Progenitor cell of endocrine pancreas (in vitro differentiated cells): ENCODE measurements at places on chromosomes 16 and 17.

DNA sequence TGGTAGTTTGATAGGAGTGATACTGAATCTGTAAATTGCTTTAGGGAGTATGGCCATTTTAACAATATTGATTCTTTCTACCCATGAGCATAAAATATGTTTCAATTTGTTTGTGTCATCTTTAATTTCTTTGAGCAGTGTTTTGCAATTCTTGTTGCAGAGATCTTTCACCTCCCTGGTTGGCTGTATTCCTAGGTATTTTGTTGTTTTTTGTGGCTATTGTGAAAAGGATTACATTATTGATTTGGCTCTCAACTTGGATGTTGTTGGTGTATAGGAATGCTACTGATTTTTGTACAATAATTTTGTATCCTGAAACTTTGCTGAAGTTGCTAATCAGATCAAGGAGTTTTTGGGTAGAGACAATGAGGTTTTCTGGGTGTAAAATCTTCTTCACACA, 3.2 kb downstream of the KRTAP9-9 start:
- DNase-seq = no peak

GRCh38 chr17:31548709-31549108, 157.2 kb downstream of the RAB11FIP4 start:
- no peak for DNase-seq

- no peak for DNase-seq
Observed at GRCh38 chr17:62717889-62718288, 90.2 kb downstream of the MARCHF10 start.

DNA sequence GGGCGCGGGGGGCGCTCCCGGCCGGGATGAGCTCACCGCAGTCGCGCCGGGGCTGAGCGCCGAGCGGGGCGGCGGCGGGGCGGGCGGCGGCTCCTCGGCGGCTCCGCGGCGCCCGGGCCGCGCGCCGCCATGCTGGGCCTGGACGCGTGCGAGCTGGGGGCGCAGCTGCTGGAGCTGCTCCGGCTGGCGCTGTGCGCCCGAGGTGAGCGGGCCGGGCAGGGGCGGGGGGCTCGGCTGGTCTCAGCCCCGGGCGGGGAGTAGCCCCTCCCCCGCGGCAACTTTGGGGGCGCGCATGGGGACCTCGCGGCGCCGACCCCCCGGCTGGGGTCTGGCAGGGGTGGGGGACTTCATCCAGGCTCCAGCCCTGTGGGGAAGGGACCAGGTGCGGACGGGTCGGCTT, at the start of gene ARHGDIG:
TSS of gene ARHGDIG (plus strand) at position 40 of the 400 bp plus-strand sequence. CDS start at position 130, 90 bp downstream.
- DNase-seq = no peak

- DNase-seq = no peak
Observed at GRCh38 chr17:73166731-73167581, 2.1 kb downstream of the SSTR2 start.

GRCh38 chr16:83813823-83814658, 6.3 kb downstream of the HSBP1 start:
- DNase-seq = peak; percentile 22

- no peak for DNase-seq
Observed at GRCh38 chr17:64941761-64942160, 22.5 kb upstream of the LRRC37A3 start.

- no peak for DNase-seq
Observed at GRCh38 chr16:83095941-83096692, 469.3 kb downstream of the CDH13 start.

DNA sequence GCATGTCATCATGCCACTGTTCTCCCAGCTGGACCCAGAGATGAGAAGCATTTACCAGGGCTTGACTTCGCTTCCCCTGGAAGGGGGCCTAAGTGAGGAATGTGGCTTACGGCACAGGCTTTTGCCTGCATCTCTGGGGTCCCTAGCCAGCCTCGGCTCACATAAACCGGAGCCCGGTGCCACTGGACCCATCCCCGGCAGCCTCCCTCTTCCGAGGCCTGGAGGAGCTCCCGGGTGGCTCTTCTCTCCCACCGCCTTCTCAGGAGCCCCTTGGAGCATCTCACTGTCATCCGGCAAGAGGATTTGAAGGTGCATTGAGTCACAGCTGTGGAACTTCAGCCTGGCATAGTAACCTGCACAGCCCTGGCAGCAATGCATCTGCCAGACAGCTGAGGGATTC, 29.9 kb upstream of the TBX2 start:
- DNase-seq = no peak
